Spinal cord (tissue), 10 donors: ENCODE measurements at places on chromosomes 2 and 18.

DNA sequence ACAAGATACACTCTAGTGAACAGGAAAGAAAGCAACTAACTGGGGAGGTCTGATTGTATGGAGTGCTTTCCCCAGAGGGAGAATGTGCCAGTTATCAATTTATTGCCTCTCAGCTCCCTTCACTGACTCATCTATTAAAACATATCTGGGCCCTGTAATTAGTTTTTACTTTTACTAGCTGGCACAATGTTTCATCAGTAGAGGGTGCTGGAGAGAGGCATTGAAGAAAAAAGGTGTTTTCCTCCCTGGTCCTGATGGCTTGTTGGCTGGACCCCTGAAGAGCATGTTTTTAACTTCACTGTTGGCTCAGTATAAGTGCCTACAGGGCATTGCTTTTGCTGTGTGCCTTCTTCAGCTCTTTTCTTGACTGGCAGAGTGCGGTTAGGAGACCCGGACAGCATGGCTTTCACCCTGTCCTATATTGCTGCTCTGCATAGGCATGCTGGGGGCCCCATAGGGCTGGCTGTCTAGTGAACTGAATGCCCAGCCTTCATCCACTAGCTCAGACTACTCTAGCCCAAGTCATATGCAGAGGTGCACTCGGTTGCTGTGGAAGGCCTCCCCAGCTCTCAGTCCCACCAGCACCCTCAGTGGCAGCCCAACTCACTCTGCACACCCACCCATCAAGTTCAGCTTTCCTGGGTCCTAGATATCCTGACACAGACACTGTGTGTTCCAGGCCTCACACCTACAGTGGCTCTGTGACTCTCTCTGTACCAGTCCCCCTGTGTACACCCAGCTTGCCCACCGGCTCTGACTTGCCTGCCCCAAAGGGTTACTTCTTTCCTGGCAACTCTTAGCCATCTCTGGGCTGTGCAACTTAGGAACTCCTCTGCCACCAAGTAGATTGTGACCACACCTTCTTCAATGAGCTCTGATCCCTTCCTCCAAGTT, 62.3 kb upstream of the ACYP2 start:
- no peak for DNase-seq

GRCh38 chr2:140929849-140930248, 1201.0 kb downstream of the LRP1B start:
- peak; percentile 41 for DNase-seq

- no peak for DNase-seq
Measured at GRCh38 chr18:9708434-9709303, 568 bp downstream of the RAB31 start.

DNA sequence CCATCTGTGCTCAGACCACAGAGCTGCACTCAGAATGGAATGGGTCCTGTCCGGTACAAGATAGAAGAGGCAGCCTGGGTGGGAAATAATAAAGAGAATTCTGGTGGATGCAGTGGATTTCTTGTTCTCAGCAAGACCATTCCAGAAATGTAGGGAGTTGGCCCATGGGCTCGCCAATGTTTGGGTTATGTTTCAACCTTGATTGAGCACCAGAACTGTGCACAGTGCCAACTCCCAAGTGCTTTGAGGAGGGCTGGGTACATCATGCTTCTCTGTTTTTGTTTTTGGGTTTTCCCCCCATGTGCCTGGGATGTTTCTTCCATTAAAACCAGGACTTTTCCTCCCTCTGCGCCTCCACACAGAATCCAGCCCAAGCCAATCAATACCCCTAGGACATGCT, 304.1 kb downstream of the TNS1 start:
- no peak for DNase-seq

- DNase-seq: no peak
Measured at GRCh38 chr18:62576845-62577512, 54.2 kb downstream of the ZCCHC2 start.

GRCh38 chr2:127046579-127046978, 60.4 kb downstream of the BIN1 start:
- no peak for DNase-seq

- DNase-seq: no peak
Measured at GRCh38 chr18:77700051-77700450, 450.4 kb downstream of the GALR1 start.

DNA sequence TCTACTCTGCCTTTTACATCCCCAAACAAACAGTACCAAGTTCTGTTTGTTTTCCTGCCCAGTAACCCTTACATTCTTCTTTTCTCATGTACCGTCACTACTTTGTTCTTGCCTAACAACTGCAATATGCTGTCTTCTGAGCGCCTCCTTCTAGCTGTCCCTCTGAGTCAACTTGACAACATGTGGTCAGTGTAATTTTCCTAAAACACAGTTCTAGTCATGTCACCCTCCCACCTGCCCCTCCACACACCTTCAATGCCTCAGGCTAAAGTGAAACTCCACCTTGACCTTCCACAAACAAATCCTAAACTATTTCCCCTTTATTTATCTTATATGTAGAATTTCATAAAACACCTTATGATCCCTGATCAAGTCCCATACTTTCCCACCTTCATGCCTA, 124.6 kb upstream of the CD302 start:
- DNase-seq: no peak

GRCh38 chr2:23412556-23413155, 27.7 kb downstream of the KLHL29 start:
- no peak for DNase-seq

- no peak for DNase-seq
Measured at GRCh38 chr2:176085120-176085788, 1.5 kb upstream of the EVX2 start.

GRCh38 chr2:70247364-70248180, 856 bp downstream of the TIA1 start:
- no peak for DNase-seq

- no peak for DNase-seq
Measured at GRCh38 chr2:128797533-128797932, 478.9 kb upstream of the HS6ST1 start.

- DNase-seq: no peak
Measured at GRCh38 chr2:42878581-42878980, 86.2 kb upstream of the HAAO start.
